Fibroblast of skin of back (primary cell): ENCODE measurements at places on chromosomes 16 and 17.

DNA sequence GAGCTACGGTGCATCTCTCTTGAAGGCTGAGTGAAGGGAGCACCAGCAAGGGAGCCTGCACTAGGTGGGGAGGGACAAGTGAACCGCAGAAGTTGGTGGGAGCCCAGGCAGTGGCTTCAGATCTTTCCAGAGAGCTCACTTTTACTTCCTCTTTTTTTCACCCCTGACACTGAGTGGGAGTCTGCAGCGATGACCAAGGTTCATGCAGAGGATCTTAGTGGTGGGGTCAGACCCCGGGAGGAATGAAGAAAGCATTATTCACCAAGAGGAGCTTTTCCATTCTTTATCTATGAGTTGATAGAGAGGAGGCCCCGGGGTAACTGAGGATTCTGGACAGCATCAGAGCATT, 3.0 kb upstream of the CCL2 start:
- no peak for DNase-seq

DNA sequence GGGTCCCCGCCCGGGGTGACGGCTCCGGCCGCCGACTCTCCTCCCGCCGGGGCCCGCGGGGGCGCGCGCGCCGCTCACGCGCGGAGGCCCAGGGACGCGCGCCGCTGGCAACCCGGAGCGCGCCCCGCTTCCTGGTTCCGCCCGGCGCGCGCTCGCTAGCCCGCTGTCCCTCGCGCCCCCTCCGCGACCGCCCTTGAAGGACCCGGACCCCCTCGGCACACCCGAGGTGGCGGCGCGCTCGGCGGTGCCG, at the start of gene STAT5B:
STAT5B (minus strand) TSS at position 33 of the 250 bp plus-strand sequence. CDS start 44,264 bp downstream, outside the sequence.
- peak; percentile 75 for DNase-seq

DNA sequence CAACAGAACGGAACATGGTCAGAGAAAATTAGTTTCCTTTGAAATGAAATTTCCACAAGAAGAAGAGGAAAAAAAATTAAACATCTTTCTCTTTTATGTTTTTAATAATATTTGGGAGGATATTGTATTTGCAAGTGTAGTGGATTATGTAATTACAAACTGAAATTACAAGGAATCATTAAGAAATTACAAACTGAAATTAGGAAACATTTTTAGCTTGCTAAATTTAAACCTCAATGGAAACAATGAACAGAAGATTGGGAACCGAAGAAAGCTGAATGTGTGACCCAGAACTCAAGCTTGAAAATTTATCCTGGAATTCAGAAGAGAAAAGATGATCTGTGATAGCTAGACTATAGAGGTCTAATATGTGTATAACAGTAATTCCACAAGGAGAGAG, 4.4 kb upstream of the PIK3R5 start:
- no peak for DNase-seq

GRCh38 chr17:17151055-17151454, 55.1 kb downstream of the PLD6 start:
- DNase-seq = peak; percentile 90

GRCh38 chr17:66959641-66960375, 4.7 kb upstream of the CACNG4 start:
- no peak for DNase-seq
